ENCODE measurements at places on chromosomes 2 and 18. TPM values are rescaled to one million over a fixed set of nuclear protein-coding genes. Genes with fewer than 3 reads are reported as not detected.
A peak's percentile ranks its signal among the peaks of the same experiment; 100 is the strongest.

The SLC9A4 gene
- 0.84 TPM for total RNA-seq

The AQP4 gene
- not detected for total RNA-seq

- DNase-seq, result no peak
Observed at GRCh38 chr2:241820625-241821384, 11.8 kb downstream of the NEU4 start.

GRCh38 chr2:205686056-205686782, 3.9 kb downstream of the NRP2 start:
- DNase-seq, result no peak

- no peak for DNase-seq
Observed at GRCh38 chr18:56067214-56067894, 479.4 kb upstream of the TCF4 start.

GRCh38 chr2:3212984-3213383, 164.6 kb downstream of the EIPR1 start:
- DNase-seq, result no peak

The YES1 gene
- total RNA-seq, result 148 TPM

DNA sequence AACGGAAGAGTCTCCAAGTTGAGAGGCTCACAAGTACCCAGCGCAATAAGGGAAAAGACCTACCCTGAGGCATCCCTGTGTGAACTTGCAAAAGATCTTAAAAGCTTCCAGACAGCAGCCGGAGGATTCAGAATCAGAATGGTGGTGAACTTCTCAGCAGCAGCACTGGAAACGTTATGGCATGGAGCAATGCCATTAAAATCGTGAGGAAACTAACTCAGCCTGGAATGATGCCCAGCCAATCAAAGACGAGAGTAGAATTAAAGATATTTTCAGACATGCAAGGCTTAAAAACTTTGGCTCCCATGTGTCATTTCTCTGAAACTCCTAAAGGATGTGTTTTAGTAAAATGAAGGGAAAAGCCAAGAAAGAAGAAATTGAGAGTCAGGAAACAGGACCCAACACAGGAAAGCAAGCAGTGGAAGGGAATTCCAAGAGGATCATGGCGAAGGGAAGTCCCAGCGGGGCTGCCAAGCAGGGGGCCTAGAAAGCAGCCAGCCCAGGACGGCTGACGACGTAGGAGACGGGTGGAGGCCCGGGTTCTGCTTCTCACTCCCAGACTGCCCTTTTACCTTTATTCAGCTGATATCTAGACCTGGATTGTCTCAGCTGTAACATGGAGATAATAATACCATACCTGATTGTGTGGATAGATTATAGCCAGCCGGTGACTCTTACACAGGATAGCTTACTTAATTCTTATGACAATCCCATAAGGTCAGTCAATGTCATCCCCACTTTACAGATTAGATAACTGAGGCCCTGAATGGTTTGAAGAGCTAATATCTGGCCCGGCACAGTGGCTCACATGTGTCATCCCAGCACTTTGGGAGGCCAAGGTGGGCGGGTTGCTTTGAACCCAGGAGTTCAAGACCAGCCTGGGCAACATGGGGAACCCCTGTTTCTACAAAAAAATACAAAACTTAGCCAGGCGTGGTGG, 92.8 kb downstream of the ASAP2 start:
- no peak for DNase-seq

The ANKRD44 gene
- total RNA-seq, result 8.7 TPM

The CD207 gene
- 0.14 TPM for total RNA-seq

DNA sequence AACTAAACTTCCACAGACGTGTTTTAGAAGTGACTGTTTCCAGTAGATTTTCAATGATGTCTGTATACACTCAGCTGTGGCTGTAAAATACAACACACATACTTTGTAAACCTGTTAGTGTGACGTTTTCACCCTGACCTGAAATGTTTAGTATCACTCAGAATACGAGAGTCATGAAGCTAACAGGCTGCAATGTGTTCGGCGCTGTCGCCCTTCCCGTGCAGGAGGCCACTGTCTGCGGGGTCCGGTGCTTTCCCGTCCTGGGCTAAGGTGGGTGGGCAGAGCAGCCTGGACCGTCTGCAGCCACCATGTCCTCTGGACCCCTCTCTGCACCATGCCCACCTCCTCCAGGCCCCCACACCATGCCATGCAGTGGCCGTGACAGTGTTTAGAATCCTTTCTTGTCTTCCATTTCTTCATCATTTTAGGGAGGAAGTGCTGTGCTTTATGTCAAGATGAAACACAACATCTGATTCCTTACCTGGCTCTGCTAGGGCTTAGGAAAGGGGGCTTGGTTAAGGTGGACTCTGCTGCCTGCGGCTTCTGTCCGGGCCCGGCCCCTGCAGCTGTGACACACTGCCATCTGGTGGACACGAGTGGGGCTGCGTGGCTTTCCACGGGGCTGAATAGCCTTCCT, 53.8 kb upstream of the RBM44 start:
- no peak for DNase-seq

DNA sequence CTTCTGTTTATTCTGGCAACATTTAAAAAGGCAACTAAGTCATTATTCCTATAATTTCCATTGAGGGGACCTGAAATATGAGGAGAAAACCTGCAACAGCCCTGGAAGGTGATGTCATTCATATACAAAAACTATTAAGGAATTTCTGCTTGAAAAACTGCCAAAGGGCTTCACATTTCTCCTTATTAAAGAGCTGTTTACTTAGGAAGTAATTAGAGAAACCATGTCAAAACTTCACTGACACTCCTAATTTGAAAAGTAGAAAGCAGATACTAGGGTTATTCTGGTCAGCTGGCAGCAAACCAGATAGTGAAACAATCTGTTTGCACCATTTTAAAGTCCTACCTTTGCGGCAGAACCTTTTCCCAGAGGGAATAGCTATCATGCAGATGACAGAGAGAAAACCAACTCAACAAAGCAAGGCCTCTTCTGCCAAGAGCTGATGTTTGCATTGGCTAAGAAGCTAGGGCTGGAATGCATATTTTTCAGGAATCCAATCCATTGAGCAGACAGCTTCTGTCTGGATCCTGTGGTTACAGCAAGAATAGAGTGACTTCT, 592.2 kb upstream of the SYT4 start:
- DNase-seq, result peak; percentile 0

The CNTNAP5 gene
- total RNA-seq, result not detected

The IL1B gene
- not detected for total RNA-seq

The ST8SIA3 gene
- not detected for total RNA-seq

DNA sequence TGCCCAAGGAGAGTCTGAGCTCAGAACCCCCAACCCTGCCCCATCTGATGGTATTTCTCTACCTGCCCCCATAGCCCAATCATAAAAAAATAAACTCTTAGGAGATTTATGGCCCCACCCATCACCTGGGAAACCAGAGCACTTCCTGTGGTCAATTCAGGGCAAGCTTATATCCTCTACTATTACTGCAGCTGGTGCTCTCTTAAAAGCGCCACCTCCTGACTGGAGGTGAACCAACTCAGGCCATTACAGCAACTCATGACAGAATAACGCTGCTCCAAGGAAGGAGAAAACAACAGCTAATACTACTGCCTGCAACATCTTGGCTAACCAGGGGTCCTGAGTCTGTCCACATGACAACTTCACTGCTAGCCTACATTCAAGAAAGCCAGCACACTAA, 195.7 kb downstream of the MTCL1 start:
- DNase-seq, result peak; percentile 51

DNA sequence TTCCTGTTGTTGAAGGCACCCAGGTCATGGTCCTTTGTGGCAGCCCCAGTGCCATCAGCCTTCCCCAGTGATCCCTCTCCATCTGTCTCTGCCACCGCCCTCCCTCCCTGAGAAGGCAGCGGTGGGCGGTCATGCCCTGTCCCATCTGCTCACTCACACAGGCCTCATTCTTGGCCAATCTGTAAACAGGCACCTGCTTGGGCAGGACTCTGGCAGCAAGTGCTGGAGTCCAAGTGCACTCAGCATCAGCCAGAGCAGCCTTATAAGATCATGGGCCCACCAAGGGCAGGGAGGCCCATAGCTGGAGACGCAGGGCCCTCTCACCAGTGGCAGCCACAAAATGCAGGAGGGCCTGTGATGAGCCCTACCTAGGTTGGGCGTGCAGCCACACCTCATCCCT, 140.9 kb downstream of the TWIST2 start:
- no peak for DNase-seq

DNA sequence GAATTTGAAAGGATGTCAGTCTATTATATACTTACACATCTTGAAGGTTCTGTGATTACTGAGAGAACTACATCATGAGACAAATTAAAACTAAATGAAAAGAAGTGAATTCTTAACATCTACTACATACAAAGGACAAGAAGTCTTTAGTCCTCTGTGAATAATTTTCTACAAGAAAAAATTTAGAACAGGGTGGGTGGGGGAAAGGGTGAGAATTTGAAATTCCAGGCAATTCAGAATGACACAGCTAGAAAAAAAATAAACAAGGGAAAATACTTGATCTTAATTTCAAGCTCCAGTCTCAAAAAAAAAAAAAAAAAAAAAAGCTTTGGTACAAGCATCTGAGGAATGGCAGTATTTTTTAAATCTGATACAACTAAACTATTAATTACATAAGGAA, 15.5 kb downstream of the CUL3 start:
- no peak for DNase-seq

DNA sequence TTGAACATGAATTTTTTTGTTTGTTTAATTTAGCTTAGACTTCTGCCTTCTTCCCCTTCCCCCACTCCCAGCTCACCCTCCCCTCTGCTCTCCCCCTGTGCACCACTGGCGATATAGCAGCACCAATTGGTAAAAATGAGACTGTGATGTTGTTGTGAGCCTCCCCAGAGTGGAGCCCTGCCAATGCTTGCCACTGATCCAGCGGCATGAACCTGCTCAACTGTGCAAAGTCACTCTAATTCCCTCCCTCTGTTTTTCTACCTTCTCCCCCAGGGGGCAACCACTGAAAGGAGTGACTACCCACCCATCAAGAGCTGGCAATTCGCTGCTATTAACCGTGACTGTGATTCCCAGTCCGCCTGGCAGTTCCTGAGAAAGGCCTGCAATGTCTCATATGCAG, 30.2 kb downstream of the KLHL14 start:
- no peak for DNase-seq

DNA sequence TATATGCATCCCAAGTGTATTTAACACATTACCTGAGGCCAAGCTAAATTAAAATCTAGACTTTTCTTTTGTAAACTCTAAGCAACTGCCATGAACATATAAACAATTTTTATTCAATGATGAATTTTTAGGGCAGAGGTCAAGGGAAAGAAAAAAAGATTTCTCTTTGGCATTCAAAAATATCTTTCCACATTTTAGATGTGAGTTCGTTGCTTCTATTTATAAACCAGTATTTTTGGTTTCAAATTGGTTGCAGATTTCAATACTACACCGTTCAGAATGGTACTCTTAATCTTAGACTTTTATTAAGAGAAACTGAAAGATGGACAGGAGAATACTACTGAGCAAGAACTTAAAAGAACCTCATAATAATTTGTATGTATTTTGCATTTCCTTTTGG, 293.6 kb upstream of the CCDC68 start:
- DNase-seq, result no peak

GRCh38 chr2:88818381-88818780, 126.9 kb downstream of the RPIA start:
- DNase-seq, result peak; percentile 13

The LAMA3 gene
- total RNA-seq, result 2.7 TPM
